ENCODE measurements at places on chromosomes 16 and 17.

GRCh38 chr17:72477491-72477890, 356.7 kb downstream of the SOX9 start:
- DNase-seq: no peak

DNA sequence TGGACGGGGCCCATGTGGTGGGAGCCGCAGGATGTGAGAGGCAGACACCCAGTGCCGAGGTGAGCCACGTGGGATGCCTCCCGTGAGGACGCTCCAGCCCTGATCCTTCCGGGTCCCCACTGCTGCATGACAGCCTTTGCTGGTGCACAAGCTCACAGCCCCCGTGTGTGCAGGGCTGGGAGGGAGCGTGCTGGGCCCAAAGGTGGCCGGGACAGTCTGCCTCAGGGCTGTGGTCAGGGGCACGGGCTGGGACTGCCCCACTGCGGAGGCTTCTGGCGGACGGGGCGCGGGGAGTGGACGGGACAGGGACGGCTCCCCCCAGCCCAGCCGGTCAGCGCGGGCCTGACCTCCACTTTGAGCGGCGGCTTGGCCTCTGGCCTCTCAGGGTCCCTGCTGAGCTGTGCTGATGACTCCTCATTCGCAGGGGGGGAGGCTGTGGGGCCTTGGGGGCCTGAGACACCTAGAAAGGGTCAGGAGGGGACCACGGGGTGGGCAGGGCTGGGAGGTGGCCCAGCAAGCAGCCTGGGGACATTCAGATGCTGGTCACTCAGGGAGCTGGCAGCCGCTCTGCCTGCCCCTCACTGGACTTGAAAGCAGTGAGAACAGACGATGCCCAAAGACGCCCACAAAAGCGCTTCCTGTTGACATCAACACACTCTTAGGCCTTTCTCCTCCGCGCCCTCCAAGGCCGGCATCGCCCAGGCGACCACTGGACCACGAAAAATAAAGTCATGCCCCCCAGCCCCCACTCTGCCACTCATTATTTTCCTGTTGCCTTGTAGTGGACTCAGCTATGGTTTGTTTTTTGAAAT, 9.3 kb upstream of the METRNL start:
- no peak for DNase-seq

GRCh38 chr17:56038131-56038530, 115.1 kb upstream of the ANKFN1 start:
- no peak for DNase-seq

GRCh38 chr17:9571201-9571600, 4.4 kb downstream of the STX8 start:
- no peak for DNase-seq

DNA sequence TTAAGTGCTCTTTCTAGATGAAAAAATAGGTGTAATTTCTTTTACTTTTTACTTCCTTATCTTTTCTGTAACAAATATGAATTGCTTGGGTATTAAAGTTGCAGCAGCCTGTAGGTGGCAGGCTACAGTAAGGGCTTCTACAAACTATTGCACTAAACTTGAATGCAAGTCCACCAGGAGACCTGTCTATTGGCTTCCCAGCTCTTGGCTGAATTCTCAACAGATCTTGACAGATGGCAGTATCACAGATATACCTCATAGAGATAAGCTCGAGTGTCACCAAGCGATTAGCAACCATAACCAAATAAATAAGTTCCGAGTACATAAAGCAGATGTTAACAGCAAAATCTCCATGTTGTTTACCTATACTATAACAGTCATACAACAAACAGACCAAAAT, 5.9 kb downstream of the BBS2 start:
- DNase-seq: peak; percentile 67

- DNase-seq: no peak
These were observed at the start of gene SPPL2C for GRCh38 chr17:45844695-45845375. Gene SPPL2C (plus strand): TSS chr17:45844881. CDS start chr17:45844907, 26 bp downstream.

All from SW 1271 (cell line).